ENCODE measurements at places on chromosomes 2 and 18.

- no peak for DNase-seq
These were observed 5.9 kb downstream of the NCOA1 start for GRCh38 chr2:24496959-24497358.

DNA sequence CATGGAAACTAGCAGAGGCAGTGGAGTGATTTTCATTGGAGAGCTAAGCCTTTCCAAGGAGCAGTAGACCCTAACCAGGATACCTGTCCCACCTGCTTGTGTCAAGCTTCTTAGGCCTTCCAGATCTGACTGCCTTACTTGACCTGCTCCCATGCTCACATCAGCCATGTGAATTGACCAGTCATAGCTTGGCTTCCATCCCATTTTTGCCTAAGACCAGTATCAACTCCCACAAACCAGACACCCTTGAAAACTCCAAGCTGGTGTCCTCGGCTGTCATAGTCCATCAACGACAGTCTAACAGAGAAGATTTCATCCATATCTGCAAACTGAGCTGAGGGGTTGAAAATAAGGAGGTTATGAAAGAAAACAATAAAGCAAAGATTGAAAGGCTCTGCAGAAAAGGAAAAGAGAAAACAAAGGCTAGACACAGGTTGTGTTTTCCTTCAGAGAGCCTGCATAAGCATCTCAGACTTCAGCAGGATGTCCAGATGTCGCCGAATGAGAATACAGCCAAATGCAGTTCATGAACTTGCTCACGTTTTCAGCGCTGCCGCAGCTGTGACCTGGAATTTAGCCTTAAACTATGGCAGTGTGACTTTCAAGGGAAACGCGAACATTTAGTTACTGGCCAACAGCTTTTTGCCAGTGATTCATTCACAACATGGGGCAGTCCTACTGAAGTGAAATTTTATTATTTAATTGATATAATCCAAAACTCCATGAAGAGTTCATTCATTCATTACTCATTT, 868.1 kb upstream of the ID2 start:
- DNase-seq = peak; percentile 70

- no peak for DNase-seq
These were observed 593.2 kb upstream of the ZNF804A start for GRCh38 chr2:184004948-184005672.

DNA sequence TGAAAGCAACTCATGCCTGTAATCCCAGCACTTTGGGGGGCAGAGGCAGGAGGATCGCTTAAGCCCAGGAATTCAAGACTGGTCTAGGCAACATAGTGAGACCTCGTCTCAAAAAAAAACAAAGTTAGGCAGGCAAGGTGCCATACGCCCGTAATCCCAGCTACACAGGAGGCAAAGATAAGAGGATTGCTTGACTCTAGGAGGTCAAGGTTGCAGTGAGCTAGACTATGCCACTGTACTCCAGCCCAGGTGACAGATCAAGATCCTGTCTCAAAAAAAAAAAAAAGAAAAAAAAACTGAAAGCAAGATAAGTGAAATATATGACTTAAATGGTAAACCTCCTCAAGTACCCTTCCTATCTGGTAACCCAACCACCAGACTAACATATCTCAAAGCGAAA, 59.8 kb downstream of the USP34 start:
- no peak for DNase-seq

DNA sequence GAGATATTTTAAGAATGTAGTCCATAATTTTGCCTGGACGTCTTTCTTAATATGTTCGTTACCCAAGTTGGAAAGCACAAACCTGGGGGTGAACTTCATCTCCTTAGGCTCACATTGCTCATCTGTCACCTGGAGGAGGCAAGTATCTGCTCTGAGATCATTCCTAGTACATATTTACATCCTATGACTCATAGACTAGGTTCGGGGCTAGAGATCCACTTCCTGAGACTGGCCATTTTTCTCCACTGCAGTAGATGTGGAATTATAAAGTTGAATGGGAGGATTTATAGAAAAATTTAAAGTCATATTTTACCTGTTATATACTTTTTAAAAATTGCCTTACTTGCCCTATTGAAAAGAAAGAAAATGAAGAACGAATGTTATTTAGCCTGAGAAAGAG, 77.5 kb upstream of the PROKR1 start:
- peak; percentile 42 for DNase-seq

- no peak for DNase-seq
These were observed 110.1 kb downstream of the GALR1 start for GRCh38 chr18:77359561-77360314.

- no peak for DNase-seq
These were observed 12.3 kb upstream of the AGXT start for GRCh38 chr2:240856151-240856980.

GRCh38 chr2:84631047-84631446, 114.7 kb downstream of the DNAH6 start:
- peak; percentile 52 for DNase-seq

- DNase-seq = no peak
These were observed 151.1 kb upstream of the RIOK3 start for GRCh38 chr18:23301972-23302371.

GRCh38 chr2:44801841-44802776, 139.4 kb upstream of the SIX3 start:
- DNase-seq = peak; percentile 11

GRCh38 chr2:138572318-138572717, 70.7 kb downstream of the SPOPL start:
- no peak for DNase-seq

DNA sequence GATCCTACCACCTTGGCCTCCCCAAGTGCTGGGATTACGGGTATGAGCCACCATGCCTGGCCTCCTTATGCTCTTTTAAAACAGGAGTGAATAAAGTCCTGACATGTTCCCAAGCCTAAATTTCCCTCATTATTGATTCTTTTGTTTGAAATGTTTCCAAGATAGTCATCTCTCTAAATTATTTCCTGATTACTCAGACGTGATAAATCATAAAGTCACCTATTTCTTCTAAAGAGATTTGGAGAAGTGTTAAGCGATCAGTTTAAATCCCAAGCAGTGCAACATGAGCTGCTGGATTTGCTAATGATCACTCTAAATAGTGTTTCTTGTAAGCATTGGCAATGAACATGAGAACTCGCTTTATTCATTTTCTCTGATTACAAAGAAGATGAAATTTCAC, 51.8 kb downstream of the PMAIP1 start:
- DNase-seq = peak; percentile 34

- DNase-seq = no peak
These were observed 154.8 kb upstream of the ZNF236 start for GRCh38 chr18:76667603-76668002.

DNA sequence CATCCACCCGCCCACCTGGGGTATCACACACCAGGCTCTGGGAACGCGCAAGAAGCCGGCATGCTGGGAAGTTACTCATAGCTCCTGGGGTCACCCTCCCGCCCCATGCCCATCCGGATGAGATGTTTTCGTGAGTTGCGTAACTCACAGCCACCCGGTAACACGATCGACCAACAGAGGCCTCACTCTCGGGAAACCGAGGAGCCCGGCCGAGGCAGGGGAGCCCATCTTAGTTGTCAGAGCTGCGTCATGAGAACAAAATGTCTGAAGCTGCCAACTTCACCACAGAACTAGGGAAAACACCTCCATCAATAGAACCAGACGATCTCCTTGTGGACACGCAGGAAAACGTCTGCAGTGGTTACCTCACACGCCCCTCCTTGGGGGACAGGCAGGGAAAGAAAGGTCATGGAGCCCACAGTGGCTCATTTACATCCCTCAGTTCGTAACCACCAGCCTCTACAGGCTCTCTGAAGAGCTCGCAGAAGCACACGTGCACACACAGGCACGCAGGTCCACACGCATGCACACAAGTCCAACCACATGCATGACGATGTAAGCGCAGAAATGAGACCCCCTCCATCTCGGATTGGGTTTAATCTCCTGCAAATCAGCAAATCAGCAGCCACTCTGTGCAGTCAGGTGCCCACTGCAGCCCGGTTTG, 26.2 kb downstream of the ADI1 start:
- peak; percentile 98 for DNase-seq

DNA sequence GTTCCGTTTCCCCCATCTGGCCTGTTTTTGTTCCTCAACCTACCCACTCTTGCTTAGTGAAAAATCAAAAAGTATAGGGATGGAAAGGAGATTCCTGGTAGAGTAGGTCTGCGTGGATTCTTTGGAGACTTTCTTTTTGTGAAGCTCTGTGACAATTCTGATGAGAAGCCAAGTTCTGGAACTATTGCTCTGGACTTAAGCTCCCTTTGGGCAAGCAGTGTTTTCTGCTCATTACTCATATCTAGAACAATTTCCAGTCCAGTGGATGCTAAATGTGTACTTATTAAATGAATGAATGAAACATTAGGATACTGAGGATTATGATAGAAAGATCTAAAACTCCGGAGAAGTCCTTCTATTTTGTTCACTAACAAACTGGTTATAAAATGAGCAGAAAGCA, 76.5 kb downstream of the SOCS6 start:
- no peak for DNase-seq

DNA sequence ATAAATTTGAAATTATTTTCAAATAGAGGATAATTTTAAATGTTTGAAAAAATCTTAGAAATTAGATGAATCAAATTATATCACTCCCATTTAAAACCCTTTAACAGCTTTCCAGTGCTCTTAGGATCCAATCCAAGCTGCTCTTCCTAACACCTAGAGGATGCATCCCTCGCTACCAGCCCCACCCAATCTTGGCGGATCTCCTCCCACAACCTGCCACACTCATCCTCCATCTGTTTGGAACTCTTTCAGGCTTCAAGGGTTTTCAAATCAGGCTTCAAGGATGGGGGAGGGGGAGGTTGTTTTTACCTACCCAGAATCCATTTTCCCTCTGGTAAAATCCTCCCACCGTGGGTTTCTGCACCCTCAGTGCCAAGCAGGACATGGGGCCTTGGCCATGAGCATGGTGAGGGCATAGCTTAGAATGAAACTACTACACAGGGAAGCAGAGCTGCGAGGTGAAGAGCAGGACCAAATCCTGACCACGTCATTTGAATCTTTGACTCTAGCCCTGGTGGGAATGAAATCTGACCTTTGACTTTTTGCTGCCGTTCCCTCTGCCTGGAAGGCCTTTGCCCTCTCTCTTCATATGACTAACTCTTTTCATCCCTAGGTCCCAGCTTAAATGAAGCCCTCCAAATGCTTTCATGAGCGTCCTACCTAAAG, 113.0 kb upstream of the MAPRE2 start:
- no peak for DNase-seq

DNA sequence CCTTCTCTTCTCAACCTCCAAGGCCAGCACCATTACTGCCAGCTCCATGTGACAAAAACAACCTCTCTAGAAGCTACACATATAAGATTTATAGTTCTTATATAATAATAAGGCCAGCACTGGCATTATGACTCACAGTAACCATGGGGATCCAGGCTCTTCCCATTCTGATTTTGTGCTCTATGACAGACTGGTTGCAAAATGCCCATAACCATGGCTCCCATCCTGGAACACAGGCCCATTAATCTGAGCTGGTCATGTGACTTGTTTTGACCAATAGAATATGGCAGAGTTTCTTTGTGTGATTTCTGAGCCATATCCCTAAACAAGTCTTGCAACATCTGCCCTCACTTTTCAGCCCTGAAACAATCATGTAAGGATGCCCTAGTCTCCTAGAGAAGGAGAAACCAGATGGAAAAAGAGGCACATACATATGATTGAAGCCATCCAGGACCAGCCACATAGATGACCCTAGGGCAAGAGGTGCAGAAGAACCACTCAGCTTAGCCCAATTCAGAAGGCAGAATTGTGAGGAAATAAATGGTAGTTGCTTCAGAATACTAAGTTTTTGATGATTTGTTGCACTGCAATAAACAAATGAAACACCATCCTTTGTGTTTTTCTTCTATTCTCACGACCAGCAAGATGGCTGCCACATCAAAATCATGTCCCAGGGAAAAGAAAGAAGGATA, 173.9 kb downstream of the SUCLG1 start:
- no peak for DNase-seq

DNA sequence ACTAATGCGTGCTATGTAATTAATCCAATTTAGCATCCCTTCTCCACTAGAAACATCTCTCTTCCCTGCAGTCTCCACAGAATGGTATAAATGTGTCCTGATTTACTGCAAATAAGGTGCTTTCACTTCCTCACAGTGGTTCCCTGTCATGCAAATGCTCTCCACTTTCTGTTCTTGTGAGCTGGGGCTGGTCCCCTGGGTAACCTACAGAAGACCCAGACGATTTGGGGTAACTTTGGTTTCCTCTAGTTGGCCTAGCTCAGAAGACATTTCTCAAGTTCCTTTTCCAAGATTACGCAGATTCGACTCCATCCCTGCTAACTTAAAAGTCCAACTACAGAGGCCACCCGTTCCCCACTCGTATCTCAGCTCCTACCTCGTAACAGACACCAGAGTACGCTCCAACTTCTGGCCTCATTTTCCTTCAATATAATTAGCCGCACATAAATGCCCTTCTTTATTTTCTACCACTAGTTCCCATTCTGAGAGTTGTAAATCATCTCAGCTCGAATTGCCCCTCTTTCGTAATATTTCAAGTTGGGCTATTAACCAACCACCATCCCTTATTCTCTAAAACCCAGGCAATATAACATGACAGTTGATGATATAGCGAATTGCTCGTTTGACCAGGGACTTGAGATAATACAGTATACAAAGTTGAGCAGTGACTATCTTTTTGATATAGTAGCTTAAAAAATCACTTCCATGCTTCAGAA, 28.8 kb upstream of the NEDD4L start:
- no peak for DNase-seq

Data from fibroblast of mammary gland (primary cell).